ENCODE measurements at places on chromosomes 7 and 10.
A peak's percentile ranks its signal among the peaks of the same experiment; 100 is the strongest.

DNA sequence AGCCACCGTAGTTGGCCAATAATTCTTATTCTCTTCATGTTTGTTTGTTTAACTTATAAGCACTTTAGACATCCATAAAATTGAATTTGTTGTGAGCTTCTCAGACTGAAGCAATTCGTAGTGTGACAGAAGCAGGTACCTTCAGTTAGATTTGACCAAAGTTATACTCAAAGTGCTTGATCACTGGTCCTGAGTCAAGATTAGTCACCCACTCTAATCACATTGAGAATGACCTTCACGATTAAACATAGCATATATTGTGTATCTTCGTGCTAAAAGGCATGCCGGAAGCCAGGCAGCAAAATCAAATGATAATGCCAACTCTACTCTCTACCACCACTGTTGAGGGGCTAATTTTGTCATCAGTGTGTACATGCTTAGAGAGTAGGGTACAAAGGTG, 763.7 kb upstream of the MBL2 start:
- no peak for DNase-seq

- DNase-seq = no peak
These were observed 216.7 kb upstream of the CELF2 start for GRCh38 chr10:10800961-10801360.

DNA sequence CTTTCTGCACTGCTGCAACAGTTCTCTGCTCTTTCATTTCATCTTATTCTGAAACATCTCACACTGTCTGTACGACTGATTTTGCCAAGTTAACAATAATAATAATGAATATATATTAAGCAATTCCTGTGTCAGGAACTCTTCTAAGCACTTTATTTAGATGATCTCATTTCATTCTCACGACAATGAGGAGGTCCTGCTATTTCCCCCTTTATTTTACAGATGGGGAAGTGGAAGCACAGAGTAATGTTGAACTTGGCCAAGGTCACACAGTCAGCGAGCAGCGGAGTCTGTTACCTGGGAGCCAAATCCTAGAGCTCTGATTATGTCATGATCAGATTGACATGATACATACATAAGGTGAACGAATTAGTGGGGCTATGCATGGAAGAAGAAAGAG, 5.8 kb downstream of the MRC1 start:
- no peak for DNase-seq

DNA sequence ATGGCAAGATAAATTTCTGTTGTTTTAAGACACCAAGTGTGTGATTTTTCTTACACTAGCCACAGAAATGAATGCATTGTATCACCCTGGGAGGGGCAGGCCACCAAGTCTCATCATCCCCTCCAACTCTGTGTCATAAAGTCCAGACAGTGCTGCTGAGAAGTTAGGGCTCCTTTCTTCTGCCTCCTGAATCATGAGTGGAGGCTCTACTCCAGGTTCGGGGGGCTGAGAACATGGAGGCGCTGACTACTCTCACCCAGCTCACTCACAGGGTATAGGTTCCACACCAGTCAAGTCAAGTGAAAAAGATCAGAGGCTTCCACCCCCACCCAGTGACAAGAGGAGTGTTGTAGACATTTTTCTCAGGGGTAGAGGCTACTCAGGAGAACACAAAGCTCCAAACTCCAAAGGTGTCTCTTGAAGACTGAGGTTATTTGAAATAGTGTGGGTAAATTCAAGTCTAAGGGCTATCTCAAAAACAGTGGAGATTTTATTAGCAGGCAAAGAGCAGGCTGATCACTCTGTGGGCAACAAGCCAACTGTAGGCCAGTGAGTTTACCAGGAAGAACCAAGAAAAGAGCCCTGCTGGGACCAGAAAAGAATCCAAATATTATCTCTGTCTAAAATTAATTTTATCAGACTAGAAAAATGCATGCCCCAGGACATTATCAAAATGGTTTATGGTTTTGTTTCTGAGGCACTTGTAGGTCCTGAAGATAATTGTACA, 118.6 kb upstream of the RET start:
- DNase-seq = peak; percentile 27

DNA sequence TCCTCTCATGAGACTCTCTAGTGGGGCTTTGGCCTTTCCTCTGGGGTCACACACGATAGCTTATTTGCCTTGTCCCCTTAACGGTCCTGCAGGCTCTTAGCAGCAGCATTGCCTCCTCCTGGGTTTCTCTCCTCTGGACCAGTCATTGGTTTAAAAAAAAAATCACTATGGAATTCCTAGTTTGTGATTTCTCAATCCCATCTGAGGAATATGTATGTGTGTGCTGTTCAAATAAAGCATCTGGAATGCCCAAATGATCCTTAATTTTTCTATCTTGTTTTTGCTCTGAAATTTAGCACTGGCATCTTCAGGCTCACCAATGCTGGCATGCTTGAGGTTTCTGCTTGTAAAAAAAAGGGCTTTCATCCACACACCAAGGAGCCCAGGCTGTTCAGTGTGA, 30.5 kb downstream of the ACTA2 start:
- DNase-seq = no peak

GRCh38 chr7:3309140-3309539, 8.1 kb downstream of the SDK1 start:
- no peak for DNase-seq

DNA sequence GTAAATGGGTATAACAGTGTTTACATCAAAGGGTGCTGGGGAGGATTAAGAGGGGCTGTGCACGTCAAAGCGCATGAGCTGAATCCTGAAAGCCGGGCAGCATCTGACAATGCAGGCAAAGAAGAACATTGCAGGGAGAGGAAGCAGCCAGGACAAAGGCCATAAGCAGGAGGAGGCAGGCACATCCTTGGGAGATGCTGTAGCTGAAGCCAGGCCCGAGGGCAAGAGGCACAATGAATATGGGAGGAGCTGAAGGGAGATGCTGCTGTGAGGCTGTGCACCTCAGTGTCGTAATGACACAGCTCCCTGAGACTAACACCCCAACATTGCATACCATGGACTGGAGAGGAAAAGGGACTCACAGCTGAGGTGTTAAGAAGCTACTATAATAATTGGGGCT, 129.2 kb downstream of the BTAF1 start:
- no peak for DNase-seq

DNA sequence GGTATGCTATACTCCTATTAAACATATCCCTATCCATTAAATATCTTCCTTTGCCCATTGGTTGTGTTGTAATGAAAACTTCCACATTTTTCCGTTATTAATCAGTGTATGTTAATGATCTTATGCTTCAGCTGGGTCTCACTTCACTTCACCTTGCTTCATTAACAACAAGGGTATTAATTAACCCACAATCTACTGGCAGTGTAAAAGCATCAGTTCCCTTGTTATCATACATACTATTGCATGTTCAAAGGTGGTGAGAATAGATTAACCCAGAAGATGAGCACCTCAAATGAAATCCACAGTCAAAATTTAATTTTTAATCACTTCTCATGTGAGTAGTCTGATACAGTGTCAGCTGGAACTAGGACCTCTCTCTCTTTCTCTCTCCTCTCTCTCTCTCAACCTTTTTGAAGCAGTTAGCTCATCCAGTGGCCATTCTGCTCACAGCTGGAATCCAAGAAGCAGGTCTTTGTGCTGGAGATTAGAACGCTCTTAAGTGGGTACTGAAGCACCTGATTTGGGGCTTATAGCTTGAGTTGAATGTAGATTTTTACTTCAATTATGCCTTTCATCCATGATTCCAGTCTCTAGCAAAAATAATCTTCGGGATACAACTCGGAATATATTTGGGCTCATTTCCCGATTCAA, 172.3 kb downstream of the RAPGEF5 start:
- DNase-seq = no peak

DNA sequence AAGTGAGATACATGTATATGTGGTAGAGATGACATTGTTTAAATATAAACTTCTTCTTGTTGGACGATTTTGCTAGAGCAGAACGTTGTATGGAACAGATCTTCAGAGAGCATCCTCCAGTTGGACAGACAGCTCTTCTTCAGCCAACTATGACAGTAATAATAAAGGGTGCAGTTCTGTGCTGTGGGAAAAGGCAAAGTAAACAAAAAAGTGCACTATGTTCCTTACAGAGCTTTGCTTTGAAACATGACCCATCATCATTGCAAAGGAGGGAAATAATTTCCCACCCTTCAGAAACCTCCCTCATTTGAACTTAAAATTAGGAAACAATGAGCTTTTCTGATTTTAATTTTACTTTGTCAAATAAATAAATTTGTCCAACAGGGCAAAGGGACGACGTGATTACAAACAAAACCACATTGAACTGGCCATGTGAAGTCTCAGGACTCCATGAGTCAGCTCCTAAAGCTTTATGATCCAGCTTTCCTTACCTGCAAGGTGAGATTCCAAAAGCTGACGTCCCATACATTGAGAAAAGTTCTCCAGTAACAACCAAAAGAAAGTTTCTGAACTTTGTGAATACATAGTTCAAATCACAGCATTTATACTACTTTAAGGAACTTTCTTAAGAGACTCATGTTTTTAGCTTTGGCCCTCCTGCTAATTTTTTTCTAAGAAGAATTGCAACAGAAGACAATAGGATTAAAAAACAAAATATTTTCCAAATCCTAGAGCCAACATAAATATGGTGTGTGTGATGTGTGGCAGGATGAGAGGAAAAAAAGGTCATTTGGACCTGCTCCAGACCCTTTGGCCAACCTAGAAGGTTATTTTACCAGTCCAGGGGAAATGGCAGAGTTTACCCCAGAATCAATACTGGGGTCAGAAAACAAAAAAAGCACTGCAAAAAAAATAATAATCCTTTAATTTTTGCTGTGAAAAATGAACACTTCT, 565.4 kb upstream of the NRP1 start:
- no peak for DNase-seq

DNA sequence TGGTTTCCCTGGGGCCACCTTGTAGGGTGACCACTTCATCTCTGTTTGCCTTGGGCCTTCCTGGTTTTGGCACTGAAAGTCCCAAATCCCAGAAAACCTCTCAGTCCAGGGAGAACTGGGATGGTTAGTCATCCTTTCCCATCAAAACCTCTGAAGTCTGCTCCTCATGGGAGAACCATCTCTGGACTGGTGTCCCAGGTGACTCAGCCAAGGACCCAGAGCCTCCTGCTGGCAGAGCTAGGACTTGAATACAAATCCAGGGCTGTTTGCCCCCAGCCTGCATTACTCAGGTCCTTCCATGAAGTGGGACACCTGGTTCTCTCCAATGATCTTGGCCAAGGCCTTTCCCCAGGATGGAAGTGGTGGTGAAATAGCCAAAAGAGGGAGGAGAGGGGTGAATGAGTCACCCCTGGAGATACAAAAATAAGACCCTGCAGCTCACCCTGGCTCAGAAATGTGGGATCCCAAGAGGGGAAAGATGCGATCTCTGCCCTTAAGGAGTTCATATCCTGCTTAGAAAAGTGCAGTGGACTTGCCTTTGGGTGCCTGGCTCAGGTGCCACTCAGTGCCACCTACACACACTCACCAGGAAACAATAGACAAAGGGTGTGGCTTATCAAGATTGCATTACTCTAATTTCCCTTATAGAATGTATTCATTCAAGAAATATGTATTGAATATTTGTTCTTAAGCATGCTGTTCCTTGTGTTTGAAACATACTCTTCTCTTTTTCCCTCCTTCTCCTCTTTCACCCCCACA, 22.0 kb downstream of the ADRA2A start:
- DNase-seq = no peak

- DNase-seq = no peak
These were observed 15.5 kb downstream of the TES start for GRCh38 chr7:116225860-116226259.

- peak; percentile 91 for DNase-seq
These were observed 177.2 kb downstream of the SH3PXD2A start for GRCh38 chr10:103678178-103678526.

- DNase-seq = peak; percentile 68
These were observed 750 bp downstream of the ZNF398 start for GRCh38 chr7:149147752-149148653.

GRCh38 chr10:88162852-88163251, 299.4 kb downstream of the PTEN start:
- DNase-seq = no peak

- DNase-seq = peak; percentile 92
These were observed 55.1 kb downstream of the FAM53B start for GRCh38 chr10:124688889-124689670.

GRCh38 chr10:122498521-122498920, 37.2 kb downstream of the HTRA1 start:
- DNase-seq = no peak

- no peak for DNase-seq
These were observed 20.6 kb downstream of the SHTN1 start for GRCh38 chr10:116984202-116984990.

GRCh38 chr7:79968894-79969293, 165.7 kb upstream of the GNAI1 start:
- no peak for DNase-seq

GRCh38 chr10:71442859-71443570, 46.3 kb downstream of the CDH23 start:
- DNase-seq = no peak

DNA sequence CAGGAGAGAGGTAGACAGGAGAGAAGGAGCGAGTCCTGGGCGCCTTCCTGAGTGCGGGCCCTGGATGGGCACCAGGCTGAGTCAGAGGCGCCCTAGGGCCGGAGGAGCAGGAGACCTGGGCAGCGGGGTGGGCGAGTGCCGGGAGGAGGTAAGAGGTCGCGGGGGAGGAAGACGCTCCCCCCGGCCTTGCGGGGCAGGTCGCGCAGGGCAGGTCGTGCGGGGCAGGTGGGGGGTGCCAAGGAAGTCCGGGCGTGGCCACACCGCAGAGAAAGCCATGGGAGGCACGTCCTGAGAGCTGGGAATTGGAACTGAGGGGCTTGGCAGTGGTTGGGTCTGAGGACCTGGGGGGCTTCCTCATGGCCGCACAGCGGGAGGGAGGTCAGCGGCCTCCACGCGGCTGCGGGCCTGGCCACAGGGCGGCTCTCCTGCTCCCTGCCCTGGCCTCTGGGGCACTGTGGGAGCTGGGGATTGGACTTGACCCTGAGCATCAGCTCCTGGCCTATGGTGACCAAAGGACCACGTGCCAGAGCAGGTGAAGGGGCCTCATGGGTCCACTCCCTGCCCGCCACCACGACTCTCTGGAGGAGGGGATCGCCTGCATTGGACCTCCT, 935 bp downstream of the MMP21 start:
- no peak for DNase-seq

DNA sequence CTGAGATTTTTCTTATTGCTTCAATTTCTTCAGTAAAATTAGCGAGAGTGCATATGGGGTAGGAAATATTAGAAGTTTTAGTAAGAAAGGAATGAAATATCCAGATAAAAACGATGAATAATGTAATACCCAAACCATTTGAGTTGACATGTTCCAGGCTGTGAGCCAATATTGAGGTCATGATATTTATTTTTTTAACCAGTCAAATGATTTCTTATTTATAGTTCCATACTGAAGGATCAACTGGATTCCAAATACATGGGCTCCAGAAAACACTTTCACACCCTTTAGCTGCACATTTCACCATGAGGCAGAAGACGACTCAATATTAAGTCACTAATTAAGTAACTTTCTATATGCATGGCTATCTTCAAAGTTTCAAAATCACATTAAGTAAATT, 312.5 kb downstream of the PPP1R3A start:
- no peak for DNase-seq

DNA sequence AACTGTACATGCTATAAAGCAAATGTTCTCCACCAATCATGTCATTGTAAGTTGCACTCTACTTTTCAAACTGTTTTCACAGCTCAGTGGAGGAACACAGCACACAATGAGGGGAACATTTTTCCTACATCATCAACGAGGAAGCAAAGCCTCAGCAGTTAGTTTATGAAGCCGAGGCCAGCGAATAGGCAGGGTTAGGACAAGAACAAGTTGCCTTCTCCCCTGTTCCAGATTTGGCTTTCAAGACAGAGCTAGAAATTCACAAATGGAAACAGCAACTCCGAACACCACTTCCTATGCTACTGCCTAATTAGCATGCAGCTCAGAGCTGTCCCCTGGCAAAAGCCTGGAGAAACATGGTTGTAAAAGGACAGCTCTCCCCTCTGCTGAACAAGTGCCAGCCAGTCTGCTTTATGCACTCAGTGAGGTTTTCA, 19.8 kb downstream of the ITGB8 start:
- DNase-seq = no peak
